ENCODE measurements at places on chromosomes 7 and 10.

- DNase-seq = peak; percentile 50
Observed at GRCh38 chr7:107180378-107180777, 11.6 kb downstream of the HBP1 start.

DNA sequence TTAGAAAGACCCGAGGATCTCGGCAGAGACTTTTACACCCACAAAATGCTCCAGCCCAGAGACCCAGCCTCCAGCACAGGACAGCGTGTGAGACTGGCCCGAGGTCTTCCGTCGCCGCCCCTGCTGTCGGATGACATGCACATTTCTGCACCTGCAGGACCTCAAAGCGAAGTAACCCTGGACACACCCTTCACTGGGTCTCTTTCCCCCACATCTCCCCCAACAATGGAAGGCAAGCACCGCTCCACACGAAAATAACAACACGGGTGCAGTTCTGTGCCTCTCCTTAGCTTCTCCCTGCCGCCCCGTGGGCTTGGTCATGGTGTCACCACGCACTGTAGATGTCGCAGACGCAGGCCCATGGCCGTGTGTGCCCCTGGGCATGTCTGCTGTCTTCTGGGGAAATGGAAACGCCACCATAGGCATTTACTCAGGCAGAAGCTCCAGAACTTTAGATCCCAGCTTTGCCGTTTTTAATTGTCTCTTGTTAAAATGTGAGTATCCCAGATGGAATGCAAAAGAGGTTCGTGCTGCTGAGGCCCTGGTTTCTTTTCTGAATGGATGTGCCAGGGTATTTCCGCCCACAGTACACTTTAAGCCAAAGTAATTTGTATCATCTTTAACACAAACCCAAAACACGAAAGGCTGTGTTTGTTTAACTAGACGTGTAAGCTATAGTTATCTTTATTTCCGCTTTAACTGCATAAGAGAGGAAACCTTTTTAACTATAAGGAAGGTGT lies 237.9 kb downstream of the MGMT start:
- DNase-seq = no peak

GRCh38 chr7:129776362-129776722 lies 164.8 kb downstream of the NRF1 start:
- DNase-seq = no peak

- no peak for DNase-seq
Observed at GRCh38 chr7:147411096-147411495, 1179.5 kb upstream of the C7orf33 start.

GRCh38 chr7:121605317-121605680 lies 209.2 kb upstream of the FAM3C start:
- no peak for DNase-seq

DNA sequence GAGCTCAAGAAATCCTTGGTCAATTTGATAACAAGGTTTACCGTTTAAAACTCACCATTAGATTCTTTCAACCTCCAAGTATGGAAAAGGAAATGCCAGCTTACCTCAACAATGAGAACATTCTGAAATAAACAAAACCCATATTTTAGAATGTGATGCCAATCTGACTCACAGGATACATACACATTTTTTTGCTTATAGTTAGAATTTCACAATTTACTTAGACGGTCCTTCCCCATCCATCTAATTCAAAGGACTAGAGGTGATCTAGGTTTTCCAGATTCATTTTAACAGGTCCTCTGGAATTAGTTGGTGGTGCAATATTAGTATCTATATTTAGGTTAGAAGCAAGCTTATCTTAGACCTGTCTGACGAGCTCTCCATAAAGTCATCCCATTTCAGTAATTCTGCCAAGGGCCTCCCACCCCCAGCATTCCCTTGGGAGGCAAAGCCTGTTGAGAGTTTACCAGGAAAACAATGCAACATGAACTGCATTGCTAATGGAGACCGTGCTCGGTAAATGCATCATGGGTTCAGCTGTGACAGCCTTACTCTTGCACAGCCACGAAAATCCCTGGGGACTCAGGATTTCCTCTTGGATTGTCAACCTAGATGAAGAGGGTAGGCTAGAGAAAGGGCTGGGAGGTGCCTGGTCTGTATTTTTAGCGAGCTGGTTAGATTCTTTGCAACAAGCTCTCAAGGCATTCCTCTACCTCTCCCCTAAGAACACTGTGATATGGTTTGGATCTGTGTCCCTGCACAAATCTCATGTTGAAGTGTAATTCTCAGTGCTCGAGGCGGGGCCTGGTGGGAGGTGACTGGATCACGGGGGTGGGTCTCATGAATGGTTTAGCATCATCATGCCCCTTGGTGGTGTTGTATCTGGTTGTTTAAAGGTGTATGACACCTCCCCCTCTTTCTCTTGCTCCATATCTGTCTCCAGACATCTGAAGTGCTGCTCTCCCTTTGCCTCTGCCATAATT lies 93.8 kb downstream of the PRTFDC1 start:
- no peak for DNase-seq

- DNase-seq = no peak
Observed at GRCh38 chr10:129658376-129659072, 191.5 kb downstream of the MGMT start.

DNA sequence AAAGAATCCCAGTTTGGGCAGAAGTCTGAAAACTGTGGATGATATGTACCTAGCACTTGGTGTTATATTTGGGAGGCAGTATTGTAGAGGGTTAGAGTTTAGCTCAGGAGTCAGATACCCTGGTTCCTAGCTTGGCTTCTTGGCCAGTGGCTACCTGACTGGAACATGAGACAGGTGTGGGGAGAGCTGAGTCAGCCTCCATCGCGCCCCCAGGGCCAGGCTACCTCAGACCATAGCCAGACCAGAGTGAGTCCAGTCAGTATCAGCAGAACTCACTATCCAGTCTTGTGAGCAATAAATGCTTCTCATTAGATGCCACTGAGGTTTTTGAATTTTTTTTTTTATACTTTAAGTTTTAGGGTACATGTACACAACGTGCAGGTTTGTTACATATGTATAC lies 26.0 kb downstream of the CYP3A5 start:
- DNase-seq = no peak

Measured in activated T-helper 9 cell treated with anti-CD3 and anti-CD28 coated beads, Interleukin-2, amount 50 U/mL, for 16 hours (primary cell).